Bone marrow (tissue), 2 donors: ENCODE measurements at places on chromosomes 7 and 10.

DNA sequence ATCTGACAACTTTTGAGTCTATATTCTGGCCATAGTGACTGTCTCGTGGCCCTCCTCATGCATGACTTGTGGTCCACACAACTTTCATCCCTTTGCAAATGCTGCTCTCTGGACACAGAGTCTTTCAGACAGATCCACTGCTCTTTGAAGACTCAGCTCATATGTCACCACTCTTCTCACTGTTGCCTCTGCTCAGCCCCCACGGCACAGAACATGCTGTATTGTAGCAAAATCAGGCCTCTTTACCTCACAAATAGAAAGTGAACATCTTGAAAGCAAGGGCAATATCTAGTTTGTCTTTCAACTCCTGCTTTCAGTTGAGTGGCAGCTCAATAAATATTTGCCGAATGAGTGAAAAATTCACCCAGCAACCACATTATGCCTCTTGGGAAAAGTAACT is 443.5 kb downstream of the NRG3 start:
- no peak for DNase-seq

GRCh38 chr7:116499168-116500077 is at the start of gene CAV2:
Gene CAV2 (plus strand): TSS chr7:116499738. CDS start chr7:116499782, 44 bp downstream.
- DNase-seq, result no peak

DNA sequence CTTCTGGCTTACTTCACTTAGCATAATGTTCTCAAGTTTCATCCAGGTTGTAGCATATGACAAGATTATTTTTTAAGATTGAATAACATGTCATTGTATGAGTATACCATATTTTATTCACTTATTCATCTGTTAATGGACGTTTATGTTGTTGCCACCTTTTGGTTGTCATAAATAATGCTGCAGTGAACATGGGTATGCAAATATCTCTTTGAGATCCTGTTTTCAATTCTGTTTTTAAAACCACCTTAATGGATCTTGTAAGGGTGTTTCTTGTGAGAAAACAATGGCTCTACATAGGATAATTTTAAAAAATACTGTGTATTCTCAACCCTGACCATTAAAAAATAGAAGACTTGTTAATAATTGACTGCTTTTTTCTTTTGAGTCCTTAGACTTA is 290.7 kb upstream of the TMEM229A start:
- DNase-seq, result no peak

DNA sequence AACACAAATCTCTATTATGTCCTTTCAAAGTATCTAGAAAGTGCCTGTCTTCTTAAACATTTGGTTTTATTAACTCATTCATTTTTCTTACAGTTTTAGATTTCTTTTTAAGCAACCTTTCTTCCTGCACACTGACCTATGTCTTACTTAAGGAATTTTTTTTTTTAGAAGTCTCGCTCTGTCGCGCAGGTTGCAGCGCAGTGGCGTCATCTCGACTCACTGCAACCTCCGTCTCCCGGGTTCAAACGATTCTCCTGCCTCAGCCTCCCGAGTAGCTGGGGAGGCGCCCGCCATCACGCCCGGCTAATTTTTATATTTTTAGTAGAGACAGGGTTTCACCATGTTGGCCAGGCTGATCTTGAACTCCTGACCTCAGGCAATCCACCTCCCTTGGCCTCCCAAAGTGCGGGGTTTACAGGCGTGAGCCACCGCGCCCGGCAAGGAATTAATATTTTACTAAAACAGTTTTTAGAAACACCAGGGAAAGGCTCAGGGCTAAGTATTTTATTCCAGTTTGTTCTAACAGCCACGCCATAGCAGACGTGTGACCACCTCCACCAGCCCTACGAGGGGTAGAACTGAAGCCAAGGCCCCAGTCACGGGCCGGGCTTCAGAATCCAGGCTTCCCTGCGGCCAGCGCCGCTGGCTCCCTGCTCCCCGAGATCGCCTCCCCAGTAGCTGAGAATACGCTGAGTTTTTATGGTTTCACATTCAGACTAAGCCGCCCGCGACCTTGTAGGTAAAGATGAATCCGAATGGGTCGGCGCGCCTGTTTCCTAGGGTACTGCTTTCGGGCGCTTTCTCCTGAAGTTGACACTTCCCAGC is 941 bp upstream of the LUC7L2 start:
- no peak for DNase-seq

- no peak for DNase-seq
Observed at GRCh38 chr10:71216751-71217265, 4.4 kb downstream of the UNC5B start.

DNA sequence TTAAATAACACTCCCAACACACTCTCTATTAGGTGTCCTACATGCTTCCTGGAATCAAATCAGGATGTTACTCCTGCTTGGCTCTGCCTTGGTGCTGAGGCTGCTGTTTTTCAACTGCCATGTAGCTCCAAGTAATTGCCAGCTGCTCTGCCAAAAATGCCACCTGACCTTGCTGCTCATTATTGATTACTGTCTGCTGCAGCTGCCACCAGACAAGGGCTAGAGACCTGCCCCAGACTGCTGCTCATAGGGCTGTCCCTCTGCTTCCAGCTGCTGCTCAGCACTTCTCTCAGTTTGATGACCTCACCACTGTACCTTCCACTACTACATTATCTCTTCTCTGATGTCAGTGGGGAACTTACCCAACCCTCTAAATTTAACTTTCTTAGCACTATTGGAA is 102.5 kb downstream of the PCLO start:
- DNase-seq, result no peak

DNA sequence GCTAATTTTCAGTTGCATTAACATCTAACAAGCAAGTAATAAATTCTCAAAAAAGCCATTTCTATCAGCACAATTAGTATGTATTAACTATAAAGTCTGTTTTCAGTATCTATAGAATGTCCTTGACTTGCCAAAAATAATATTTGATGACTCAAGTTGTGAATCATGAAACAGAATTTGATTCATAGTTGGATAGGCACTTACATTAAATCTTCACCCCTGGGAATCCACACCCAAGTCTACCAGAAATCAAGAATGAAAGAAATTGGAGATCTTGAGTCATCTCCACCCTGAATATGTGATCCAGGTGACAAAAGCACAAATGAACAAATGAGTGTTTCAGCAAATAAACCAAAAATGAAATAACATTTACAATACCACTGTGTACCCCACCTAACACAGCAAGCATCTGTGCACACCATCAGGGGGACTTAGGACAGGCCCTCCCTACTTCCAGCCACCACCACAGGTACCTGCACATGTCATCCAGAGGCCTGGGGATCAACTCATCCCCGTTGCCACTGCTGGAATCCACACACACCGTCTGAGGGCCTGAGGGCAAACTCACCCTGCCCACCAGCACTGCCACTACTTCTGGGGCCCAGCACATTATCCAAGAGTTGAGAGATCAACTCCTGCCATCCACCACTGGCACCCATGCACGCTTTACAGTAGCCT is 160.1 kb downstream of the MTERF1 start:
- DNase-seq, result no peak

GRCh38 chr7:2288503-2288902 is 25.7 kb downstream of the SNX8 start:
- no peak for DNase-seq

- DNase-seq, result no peak
Observed at GRCh38 chr7:144437370-144438191, 34.1 kb upstream of the NOBOX start.

GRCh38 chr10:64070241-64070640 is 549.0 kb downstream of the REEP3 start:
- DNase-seq, result no peak

- DNase-seq, result no peak
Observed at GRCh38 chr7:2357165-2357564, 2.5 kb downstream of the EIF3B start.
